ENCODE measurements at places on chromosomes 1 and 21. TPM values are rescaled to one million over a fixed set of nuclear protein-coding genes. Genes with fewer than 3 reads are reported as not detected.

Gene FNDC5
- 0.35 TPM for total RNA-seq

Gene NTMT2
- total RNA-seq = not detected

- H3K4me1 ChIP-seq = no peaks in the 10 kb centered on the region
- H3K4me3 ChIP-seq = no peak overlapping the region
- no peak overlapping the region for H3K27ac ChIP-seq
Measured at GRCh38 chr1:179143322-179143721, 61.5 kb downstream of the TOR3A start.

Gene ETNK2
- 33.3 TPM for total RNA-seq
